ENCODE measurements at places on chromosomes 1 and 21.

GRCh38 chr21:35274090-35274489, 225.0 kb upstream of the RUNX1 start:
- no peak overlapping the region for H3K4me3 ChIP-seq
- H3K27ac ChIP-seq: peak overlapping the region; percentile 70
- H3K4me1 ChIP-seq: no peaks in the 10 kb centered on the region

GRCh38 chr1:244050014-244050834, 859 bp upstream of the ZBTB18 start:
- H3K4me1 ChIP-seq: peaks cover 8% of the 10 kb centered on the region
- H3K4me3 ChIP-seq: peak overlapping the region; percentile 77
- no peak for DNase-seq
- H3K27me3 ChIP-seq: no peaks in the 10 kb centered on the region
- H3K27ac ChIP-seq: peak overlapping the region; percentile 98

DNA sequence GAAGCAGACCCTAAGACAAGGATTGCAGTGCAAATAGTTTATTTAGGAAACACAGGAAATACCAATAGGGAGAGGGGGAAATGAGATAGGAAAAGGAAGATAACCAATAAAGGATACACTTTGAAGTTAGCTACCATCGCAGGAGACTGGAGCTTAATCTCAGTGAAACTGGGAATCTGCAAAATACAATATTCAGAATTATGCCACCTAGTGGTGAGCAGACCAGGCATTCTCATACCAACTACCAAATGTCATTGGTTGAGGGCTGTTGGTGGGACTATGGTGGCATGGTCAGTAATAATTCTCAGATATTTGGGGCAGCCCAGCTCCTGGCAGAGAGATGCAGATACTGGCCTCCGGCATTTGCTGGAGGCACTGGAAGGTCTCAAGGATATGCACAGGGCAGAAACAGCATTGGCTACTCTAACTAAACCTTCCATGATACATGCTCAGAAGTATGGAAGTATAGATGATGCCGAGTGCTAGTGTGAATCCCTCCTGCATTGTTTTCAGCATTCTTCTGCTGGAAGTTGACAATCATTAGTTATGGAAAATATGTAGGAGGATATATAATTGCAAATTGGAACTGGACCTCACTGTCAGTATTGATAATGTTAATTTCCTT, 11.8 kb upstream of the ZFP69B start:
- no peaks in the 10 kb centered on the region for H3K27me3 ChIP-seq
- no peaks in the 10 kb centered on the region for H3K36me3 ChIP-seq
- no peak overlapping the region for H3K27ac ChIP-seq
- no peaks in the 10 kb centered on the region for H3K4me1 ChIP-seq

GRCh38 chr1:236514703-236515442, 8.9 kb upstream of the LGALS8 start:
- H3K27me3 ChIP-seq: no peaks in the 10 kb centered on the region
- no peaks in the 10 kb centered on the region for H3K36me3 ChIP-seq
- H3K4me3 ChIP-seq: no peak overlapping the region

GRCh38 chr1:234649432-234650081, 39.6 kb upstream of the IRF2BP2 start:
- peaks cover 44% of the 10 kb centered on the region for H3K4me1 ChIP-seq
- no peak for DNase-seq
- no peak overlapping the region for H3K27ac ChIP-seq
- no peak overlapping the region for H3K4me3 ChIP-seq
- no peaks in the 10 kb centered on the region for H3K36me3 ChIP-seq

- DNase-seq: no peak
- H3K27me3 ChIP-seq: no peaks in the 10 kb centered on the region
- no peak overlapping the region for H3K4me3 ChIP-seq
- H3K27ac ChIP-seq: no peak overlapping the region
- H3K36me3 ChIP-seq: no peaks in the 10 kb centered on the region
Measured at GRCh38 chr1:66399888-66400529, 133.9 kb upstream of the SGIP1 start.

- H3K36me3 ChIP-seq: no peaks in the 10 kb centered on the region
- no peak overlapping the region for H3K27ac ChIP-seq
- no peak for DNase-seq
- no peaks in the 10 kb centered on the region for H3K27me3 ChIP-seq
Measured at GRCh38 chr1:192620071-192620635, 15.8 kb upstream of the RGS13 start.

GRCh38 chr1:46342084-46342656, 1.6 kb downstream of the NSUN4 start:
- peaks cover 3% of the 10 kb centered on the region for H3K36me3 ChIP-seq
- peak overlapping the region; percentile 97 for H3K27ac ChIP-seq
- no peak for DNase-seq
- no peaks in the 10 kb centered on the region for H3K27me3 ChIP-seq

DNA sequence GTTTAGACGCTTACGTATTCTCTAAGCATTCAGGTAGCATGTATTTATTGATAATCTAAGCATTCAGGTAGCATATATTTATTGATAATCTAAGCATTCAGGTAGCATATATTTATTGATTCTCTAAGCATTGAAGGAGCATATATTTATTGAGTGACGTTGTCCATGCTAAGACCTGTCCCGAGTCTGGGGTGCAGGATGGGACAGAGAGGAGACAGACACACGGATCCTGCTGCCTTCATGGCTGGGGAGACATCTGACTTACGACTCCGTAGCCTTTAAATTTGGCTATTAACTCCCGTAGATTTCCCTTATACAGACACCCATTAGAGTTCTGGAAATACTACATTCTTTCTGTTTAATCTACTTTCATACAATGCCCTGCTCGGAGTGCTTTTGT, 982 bp downstream of the SCCPDH start:
- no peaks in the 10 kb centered on the region for H3K4me1 ChIP-seq
- no peak overlapping the region for H3K27ac ChIP-seq
- no peaks in the 10 kb centered on the region for H3K27me3 ChIP-seq
- peak overlapping the region; percentile 53 for H3K4me3 ChIP-seq

GRCh38 chr1:88744142-88744541, 60.1 kb downstream of the PKN2 start:
- H3K27me3 ChIP-seq: no peaks in the 10 kb centered on the region
- H3K36me3 ChIP-seq: no peaks in the 10 kb centered on the region
- no peak overlapping the region for H3K27ac ChIP-seq
- no peak for DNase-seq

- no peaks in the 10 kb centered on the region for H3K36me3 ChIP-seq
- DNase-seq: no peak
- no peaks in the 10 kb centered on the region for H3K27me3 ChIP-seq
- peak within 1 kb of the TSS; percentile 60 for H3K4me3 ChIP-seq
- no peak within 1 kb of the TSS for H3K27ac ChIP-seq
Measured at GRCh38 chr1:118185084-118185832, at the start of gene SPAG17. Gene SPAG17 (minus strand): TSS chr1:118185228. CDS start chr1:118185157, 71 bp downstream.

DNA sequence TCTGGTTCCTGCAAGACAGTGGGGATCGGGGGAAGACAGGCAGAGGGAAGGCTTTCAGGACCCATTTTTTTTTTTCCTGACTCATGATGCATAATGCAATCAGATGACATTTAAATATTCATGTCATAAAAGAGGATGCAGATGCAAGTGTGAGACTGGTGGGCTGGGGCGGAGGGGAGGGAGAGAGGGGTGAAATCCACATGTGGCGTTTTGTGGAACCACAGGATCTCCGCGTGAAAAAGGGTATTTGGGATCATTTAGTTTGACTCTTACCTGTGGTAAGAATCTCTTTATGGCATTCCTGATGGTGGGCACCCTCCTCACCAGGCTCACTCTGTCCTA, 249.3 kb upstream of the CSF3R start:
- no peaks in the 10 kb centered on the region for H3K27me3 ChIP-seq
- no peak overlapping the region for H3K27ac ChIP-seq
- H3K36me3 ChIP-seq: no peaks in the 10 kb centered on the region

DNA sequence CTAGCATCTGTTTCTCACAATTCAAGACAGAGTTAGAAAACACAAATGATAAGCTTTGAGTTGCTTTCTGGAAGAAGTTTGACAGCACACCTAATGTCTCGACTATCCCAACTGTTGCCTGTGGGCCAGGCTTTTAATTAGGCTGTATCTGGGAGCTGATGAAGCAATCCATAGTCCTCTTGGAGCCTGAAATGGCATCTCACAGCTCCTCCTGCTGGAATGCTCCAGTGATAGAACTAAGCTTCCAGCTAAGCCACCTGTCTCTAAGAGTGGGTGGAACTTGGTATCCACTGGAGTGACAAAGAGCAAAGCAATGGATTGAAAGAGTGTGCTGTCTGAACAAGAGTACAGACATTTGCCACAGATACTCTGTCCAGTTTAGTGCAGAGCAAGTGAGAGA, 605.3 kb upstream of the NR5A2 start:
- no peaks in the 10 kb centered on the region for H3K4me1 ChIP-seq
- H3K27ac ChIP-seq: no peak overlapping the region
- H3K4me3 ChIP-seq: no peak overlapping the region
- H3K36me3 ChIP-seq: no peaks in the 10 kb centered on the region
- no peak for DNase-seq

DNA sequence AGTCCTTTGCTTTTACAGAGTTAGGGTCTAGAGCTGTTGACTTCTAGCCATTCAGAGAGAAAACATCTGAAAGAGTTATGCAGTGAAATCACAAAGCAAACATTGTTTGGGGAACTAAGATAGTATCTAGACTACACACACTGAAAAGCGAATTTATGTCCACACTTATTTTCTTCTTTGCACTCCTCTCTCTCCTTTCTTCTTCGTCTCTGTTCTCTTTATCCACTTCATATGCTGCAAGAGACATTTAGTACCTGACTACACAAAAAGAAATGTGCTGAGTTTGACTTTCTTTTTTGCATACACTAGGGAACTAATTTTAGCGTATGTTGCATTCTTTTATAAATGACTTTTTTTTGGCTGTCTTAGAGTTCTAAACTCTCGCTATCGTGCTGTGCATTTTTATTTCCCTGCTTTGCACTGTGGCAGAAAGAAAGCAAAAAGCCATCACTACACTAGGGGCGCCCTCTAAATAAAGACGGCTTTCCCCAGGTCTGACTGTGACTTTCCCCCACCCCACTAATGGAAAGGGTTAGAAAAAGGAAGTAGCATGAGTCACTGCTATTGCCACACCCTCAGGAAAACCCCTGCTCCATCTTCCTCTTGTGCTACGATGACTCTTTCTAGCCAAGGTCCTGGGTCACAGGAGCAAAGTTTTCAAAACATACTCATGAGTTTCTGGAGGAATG, 65.7 kb downstream of the MAP3K7CL start:
- DNase-seq: no peak
- H3K27ac ChIP-seq: peak overlapping the region; percentile 33
- peaks cover 13% of the 10 kb centered on the region for H3K4me1 ChIP-seq
- peak overlapping the region; percentile 16 for H3K4me3 ChIP-seq
- H3K36me3 ChIP-seq: no peaks in the 10 kb centered on the region

GRCh38 chr1:34356853-34357252, 180.1 kb downstream of the C1orf94 start:
- H3K27ac ChIP-seq: no peak overlapping the region
- DNase-seq: no peak
- H3K27me3 ChIP-seq: peaks cover 40% of the 10 kb centered on the region
- peaks cover 3% of the 10 kb centered on the region for H3K4me1 ChIP-seq
- H3K4me3 ChIP-seq: no peak overlapping the region

DNA sequence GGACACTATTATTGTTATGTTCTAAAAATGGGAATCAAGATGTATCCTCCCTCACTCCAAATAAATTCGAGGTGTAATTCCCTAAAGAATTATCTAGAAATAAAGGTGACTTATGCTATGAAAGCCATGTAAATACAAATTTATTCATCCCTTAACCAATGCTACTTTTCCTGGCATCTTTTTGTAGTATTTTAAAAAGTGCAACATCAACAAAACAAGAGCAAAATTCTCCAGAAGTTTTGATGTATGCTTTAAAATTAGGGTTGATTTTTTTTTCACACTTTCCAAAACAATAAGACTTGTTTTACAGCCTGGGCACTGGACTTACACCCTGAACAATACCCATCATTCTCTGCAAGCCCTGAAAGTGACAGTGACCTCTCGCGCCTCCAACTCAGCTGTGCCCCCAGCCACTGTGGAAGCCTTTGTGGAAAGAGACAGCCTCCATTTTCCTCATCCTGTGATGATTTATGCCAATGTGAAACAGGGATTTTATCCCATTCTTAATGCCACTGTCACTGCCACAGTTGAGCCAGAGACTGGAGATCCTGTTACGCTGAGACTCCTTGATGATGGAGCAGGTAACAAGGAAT, 21.4 kb upstream of the CLCA1 start:
- H3K27me3 ChIP-seq: no peaks in the 10 kb centered on the region
- H3K4me3 ChIP-seq: no peak overlapping the region
- H3K27ac ChIP-seq: no peak overlapping the region
- no peak for DNase-seq
- H3K36me3 ChIP-seq: no peaks in the 10 kb centered on the region

DNA sequence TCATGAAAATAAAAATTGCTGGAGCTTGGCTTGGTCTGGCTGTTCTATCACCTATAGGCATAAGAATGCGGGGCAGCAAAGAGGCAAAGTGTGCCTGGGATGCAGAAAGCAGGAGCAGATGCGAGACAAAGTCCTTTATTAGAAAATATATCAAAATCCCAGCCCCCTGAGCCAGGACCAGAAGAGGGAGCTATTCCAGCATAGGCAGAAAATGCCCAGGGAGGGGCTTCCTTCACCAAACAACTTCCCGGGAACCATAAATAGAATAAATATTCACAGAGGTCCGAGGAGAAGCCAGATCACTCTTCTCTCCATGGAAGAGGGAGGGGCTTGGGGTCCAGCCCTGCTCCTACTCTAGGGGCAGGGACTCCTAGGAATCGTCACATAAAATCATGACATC, 5.0 kb downstream of the PPOX start:
- H3K27ac ChIP-seq: peak overlapping the region; percentile 45
- H3K27me3 ChIP-seq: no peaks in the 10 kb centered on the region
- peaks cover 35% of the 10 kb centered on the region for H3K36me3 ChIP-seq
- no peak overlapping the region for H3K4me3 ChIP-seq
- H3K4me1 ChIP-seq: peaks cover 28% of the 10 kb centered on the region

DNA sequence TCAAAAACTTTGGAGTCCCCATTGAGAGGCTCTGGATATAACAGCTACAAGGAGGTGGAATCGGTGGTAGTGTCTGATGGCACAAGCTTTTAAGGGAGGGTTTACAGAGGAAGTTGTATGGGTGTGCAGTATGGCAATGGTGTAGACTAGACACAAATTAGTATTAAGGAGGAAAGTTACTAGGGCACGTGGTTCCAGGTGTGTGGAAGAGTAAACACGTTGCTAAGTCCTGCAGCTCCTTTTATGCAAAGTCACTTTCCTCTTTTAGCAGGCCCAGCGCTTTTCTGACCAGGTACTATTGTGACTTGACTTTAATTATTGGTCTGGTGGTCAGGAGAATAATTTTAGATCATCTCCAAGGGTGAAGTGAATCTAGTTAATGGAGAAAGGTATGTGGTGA, 287.5 kb upstream of the B3GALT2 start:
- H3K27ac ChIP-seq: no peak overlapping the region
- H3K4me3 ChIP-seq: no peak overlapping the region
- H3K4me1 ChIP-seq: no peaks in the 10 kb centered on the region
- no peaks in the 10 kb centered on the region for H3K27me3 ChIP-seq
- H3K36me3 ChIP-seq: no peaks in the 10 kb centered on the region

- no peak overlapping the region for H3K4me3 ChIP-seq
- no peaks in the 10 kb centered on the region for H3K27me3 ChIP-seq
- H3K27ac ChIP-seq: no peak overlapping the region
- H3K4me1 ChIP-seq: peaks cover under 1% of the 10 kb centered on the region
- no peak for DNase-seq
Measured at GRCh38 chr1:21157054-21157453, 19.6 kb downstream of the EIF4G3 start.

Measured in esophagus squamous epithelium (tissue), 5 donors.